ENCODE measurements at places on chromosomes 7 and 10.

DNA sequence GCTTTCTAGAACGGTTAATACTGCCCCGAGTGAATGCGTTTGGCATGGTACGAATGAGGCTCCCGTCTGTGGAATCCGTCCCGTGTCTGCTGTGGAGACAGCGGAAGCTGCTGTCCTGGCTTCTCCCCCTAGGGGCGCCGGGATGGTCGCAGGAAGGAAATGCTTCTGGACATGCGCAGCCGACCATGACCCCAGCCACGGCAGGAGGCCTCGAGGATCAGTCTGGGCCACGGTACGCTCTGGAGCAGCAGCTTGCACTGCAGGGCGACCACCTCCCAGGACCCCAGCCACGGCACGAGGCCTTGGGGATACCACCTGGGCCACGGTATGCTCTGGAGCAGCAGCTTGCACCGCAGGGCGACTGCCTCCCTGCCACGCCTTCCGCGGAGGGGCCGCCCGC lies 107.9 kb downstream of the CYTH3 start:
- no peak for DNase-seq

- no peak for DNase-seq
Observed at GRCh38 chr7:33716581-33717477, 188.5 kb upstream of the BMPER start.

DNA sequence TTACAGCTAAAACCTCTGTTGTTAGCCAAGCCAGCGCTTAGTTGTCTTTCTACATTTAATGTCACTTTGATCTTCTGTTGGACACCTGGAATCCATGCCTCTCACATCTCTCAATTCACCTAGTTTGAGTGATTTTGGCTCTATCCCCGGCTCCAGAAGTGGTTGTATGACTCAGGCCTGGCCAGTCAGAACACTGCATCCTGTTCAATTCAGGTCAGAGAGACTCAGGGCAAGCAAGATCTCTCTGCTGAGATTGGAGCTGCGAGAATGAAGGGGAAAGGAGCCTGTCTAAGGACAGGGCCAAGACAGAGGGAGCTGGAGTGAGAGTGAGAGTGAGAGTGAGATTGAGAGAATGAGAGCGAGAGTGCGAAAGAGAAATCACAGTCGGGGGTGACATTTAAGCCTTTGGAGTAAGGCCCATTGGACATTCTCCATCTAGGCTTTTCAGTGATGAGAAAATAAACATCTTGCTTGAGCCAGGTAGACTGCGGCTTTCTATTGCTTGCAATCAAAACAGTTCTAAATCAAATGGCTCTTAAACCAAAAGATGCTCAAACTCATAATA lies 83.3 kb upstream of the DYNC1I1 start:
- DNase-seq, result no peak

GRCh38 chr7:130845581-130846085 lies 111.6 kb upstream of the KLF14 start:
- DNase-seq, result no peak

GRCh38 chr10:49353026-49353894 lies 42.6 kb downstream of the DRGX start:
- no peak for DNase-seq

- no peak for DNase-seq
Observed at GRCh38 chr7:157613575-157614322, 276.9 kb downstream of the DNAJB6 start.

DNA sequence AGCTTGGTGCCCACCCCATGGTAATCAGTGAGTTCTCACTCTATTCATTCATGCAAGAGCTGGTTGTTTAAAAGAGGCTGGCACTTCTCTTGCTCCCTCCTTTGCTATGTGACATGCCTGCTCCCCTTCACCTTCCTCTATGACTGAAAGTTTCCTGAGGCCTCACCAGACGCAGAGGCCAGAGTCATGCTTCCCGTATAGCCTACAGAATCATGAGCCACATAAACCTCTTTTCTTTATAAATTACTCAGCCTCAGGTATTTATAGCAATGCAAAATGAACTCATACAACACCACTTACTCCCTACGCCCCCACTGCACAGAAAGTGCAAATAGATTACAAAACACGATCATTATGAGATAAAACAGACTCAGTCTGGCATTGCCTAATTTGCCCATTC lies 39.0 kb downstream of the SEC61G start:
- DNase-seq, result no peak

DNA sequence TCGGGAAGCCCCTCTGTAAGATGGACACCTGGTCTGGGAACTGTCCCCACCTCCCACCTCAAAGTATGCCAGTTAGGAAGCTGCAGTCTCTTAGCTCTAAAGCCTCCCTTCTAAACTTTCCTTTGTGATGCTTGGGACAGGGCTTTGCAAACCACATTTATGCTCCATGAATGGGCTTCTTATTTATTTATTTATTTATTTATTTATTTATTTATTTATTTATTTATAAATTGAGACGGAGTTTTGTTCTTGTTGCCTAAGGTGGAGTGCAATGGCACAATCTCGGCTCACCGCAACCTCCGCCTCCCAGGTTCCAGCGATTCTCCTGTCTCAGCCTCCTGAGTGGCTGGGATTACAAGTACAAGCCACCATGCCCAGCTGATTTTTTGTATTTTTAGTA lies 1009.4 kb downstream of the TYW1 start:
- DNase-seq, result no peak

DNA sequence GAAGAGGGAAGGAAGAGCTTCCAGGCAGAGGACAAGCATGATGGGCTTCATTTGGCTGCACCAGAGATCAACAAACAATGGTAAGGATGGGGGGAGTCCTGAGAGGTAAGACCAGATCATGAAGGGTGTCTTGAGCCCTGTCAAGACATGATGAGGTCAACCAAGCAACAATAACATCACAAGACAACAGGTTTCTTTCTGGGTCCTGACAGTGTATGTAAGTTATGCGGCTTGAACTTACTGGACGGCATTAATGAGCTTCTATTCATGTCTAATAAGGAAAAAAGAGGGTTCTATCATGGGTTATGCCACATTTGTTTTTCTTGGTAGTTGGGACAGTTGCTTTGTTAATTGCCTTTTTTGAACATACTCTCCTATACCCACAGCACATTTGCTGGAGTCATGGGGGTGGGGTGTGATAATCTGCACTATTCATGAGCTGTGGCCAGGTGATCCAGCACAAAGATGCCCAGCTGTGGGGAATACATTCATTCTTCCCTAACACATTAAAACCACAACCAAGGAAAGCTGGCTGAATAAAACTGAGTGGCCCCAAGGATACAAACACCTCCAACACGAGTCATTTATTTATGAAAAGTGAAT lies 168.8 kb upstream of the KLF14 start:
- no peak for DNase-seq

- DNase-seq, result no peak
Observed at GRCh38 chr7:33534833-33535232, 370.5 kb upstream of the BMPER start.

- no peak for DNase-seq
Observed at GRCh38 chr7:92057375-92057774, 76.9 kb downstream of the CYP51A1 start.

GRCh38 chr10:44385026-44385695 lies at the start of gene CXCL12:
Gene CXCL12 (minus strand): TSS chr10:44385097. CDS start chr10:44385005, 92 bp downstream.
- DNase-seq, result no peak

DNA sequence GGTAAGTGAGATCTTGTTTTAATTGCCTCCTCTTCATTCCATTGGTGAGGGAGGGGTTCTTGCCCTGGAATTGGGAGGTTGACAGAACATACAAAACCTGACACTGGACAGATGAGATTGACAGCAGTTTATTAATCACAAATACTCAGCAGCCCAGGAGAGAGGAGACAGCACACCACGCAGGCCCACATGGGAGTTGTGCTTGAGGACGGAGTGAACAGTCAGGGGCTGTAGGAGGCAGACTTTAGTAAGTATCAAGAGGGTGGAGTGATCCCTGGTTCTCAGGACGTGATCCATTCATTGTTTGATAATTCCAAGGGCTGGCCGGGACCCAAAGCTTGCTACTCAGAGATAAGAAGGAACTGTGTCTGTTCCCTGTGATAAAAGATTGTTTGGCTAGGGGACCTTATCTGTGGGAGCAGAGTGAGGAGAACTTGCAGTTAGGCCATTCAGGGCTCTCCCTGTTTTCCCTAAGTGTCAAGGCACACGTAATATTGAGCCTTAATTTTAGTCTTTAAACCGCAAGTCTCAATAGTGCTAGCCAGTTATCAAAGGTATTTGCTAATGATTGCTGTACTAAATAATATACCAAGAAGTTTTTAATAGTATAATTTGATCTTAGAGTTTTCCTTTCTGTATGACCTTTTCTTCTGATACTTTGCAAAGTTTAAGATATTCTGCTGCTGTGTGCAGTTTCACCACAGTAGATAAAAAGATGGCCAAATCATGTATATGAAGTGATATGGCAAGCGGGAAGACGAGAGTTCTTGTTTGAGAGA lies 14.5 kb downstream of the CAPZA2 start:
- DNase-seq, result no peak

GRCh38 chr10:24989867-24990266 lies 26.1 kb downstream of the ENKUR start:
- no peak for DNase-seq

GRCh38 chr7:55252386-55252785 lies 112.8 kb upstream of the LANCL2 start:
- DNase-seq, result no peak

DNA sequence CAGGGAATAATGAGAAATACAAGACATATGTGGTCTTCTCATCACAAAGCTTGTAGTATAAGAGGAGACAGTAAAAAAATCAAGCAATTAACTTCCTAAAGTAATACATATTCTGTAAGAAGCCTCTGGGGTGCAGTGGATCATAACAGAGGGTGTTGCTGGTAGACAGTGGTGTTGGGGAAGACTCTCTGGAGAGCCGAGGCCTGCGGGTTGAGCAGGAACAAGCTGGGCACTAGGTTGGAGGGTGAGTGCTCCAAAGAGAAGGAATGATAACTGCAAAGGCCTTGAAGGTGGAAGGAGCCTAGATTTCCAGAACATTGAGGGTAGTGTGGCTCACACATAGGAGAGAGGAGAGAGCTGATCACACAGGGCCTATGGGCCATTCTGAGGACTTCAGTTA lies 1.5 kb downstream of the GIMAP4 start:
- DNase-seq, result no peak

DNA sequence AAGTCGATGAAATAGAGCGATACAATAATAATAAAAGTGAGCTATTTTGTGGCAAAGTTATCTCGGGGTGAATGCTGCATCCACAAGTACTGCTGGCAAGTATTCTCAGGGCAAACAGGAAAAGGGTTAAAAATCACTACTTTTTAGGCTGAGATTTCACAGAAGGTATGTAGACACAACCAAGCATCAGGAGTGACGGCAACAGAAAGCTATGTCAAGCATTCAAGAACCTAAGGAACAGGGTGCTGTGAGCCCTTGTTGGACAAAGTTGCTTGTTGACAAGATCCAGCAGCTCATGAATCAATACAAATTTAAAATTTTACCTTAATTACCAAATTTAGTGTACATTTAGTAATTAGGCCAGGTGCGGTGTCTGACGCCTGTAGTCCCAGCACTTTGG lies 41.2 kb upstream of the C1QL3 start:
- DNase-seq, result no peak

DNA sequence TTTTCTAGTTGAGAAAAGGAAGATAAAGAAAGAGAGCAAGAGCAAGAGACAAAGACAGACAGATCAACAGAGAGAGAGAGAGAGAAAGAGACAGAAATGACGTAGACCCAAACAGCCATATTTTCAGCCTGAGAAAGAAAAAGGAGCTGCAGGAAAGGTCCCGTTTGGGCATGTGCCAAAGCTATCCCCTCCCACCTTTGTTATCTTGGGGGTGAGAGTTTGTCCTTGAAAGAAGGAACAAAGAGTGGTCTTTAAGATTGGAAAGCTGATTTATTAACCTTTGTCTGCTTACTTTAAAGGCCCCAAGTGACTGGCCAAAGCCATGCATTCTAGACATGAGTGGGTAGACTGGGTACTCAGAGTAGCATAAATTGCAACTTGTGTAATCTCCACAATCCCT lies 98.2 kb downstream of the AOAH start:
- DNase-seq, result no peak

- DNase-seq, result no peak
Observed at GRCh38 chr7:30251708-30252329, 32.6 kb upstream of the ZNRF2 start.

- no peak for DNase-seq
Observed at GRCh38 chr10:122495406-122496340, 34.3 kb downstream of the HTRA1 start.

DNA sequence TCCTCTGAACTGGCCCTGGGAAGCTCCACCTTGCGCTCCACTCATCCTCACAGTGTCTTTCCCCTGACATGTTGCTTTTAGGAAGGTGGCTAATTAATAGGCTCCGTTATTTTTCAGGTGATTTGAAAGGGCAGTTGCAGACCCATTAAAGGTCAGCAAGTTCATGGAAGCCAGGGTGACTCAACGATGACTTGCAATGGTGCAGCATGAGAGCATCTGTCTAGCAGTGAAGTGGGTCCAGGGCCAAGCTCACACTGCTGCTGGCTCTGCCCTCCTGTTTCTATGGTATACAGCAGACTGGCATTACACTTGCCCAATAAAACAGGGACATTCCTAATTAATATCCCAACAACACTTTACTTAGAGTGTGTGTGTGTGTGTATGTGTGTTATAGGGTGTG lies 68.8 kb upstream of the WDR11 start:
- DNase-seq, result no peak

- no peak for DNase-seq
Observed at GRCh38 chr7:25389489-25390106, 161.3 kb upstream of the NPVF start.

GRCh38 chr7:116354546-116355423 lies 144.4 kb downstream of the TES start:
- DNase-seq, result no peak

DNA sequence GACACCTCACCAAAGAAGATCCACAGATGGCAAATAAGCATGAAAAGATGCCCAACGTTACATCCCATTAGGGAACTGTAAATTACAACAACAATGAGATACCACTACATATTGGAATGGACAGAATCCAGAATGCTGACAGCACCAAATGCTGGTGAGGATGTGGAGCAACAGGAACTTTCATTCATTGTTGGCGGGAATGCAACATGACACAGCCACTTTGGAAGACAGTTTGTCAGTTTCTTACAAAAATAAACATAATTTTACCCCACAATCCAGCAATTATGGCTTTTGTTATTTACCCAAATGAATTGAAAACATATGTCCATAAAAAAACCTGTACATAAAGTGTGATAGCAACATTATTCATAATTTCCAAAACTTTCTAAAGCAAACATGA lies 176.8 kb downstream of the C7orf25 start:
- DNase-seq, result no peak

DNA sequence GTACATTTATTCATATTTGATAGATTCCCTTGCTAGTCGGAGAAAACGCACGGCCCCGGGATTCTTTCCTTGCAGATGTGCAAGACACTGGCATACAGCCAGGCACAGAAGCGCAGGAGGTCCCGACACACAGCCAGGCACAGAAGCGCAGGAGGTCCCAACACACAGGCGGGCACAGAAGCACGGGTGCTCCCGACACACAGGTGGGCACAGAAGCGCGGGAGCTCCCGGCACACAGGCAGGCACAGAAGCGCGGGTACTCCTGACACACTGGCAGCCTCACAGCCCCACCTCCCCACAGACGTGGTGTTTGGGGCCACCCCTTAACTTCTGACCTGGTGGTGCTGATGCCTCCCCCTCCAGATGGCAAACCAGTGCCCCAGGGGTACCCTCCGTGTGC lies 237.3 kb downstream of the ZMYND11 start:
- DNase-seq, result no peak

Measured in activated T-cell treated with anti-CD3 and anti-CD28 coated beads, Interleukin-2, amount 50 U/mL, for 4 hours (primary cell).